Mesenteric fat pad (tissue), 1 donor: ENCODE measurements at places on chromosomes 13 and 19. TPM values are rescaled to one million over a fixed set of nuclear protein-coding genes. Genes with fewer than 3 reads are reported as not detected.
A peak's percentile ranks its signal among the peaks of the same experiment; 100 is the strongest.

DNA sequence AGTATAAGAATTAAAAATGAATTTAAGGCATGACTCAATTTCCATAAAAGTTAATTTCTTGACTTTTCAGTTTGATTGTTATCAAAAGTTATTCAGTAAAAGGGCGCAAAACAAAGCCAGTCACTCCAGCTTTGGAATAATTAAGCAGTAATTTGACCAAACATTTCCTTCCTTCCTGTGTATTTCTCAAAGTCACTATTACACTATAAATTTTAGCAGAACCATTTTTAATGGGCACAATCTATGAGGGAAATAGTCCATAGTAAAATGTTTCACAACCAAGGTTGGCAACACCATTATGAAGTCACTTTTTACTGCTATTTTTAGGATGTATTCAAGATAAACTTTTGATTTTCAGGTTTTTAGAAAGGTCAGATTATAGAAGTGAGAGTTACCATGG, 91.0 kb downstream of the DACH1 start:
- no peak for DNase-seq

IGFL1 gene
- not detected for total RNA-seq

GRCh38 chr19:12866416-12867119, 14.7 kb downstream of the DNASE2 start:
- no peak for DNase-seq

DNA sequence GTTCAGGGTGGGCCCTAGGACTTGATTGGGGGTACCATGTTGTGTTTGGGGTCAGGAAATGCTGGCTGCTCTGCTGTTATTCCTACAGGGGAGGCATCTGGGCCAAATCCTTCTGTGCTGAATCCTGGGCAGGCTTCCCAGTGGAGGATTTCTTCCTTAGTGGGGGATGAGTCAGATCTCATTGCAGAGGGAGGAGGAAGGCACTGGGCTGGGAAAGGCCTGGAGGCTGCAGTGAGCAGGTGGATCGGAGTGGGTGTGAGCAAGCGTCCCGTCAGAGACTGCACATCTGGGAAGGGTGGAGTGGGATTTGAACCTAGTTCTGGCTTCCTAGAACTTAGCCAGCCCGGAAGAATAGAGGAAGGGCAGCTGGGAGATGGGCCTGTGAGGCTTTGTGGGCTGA, 11.5 kb downstream of the CCDC124 start:
- DNase-seq: no peak

GRCh38 chr13:109381546-109382180, 404.7 kb downstream of the IRS2 start:
- DNase-seq: no peak

IFNL1 gene
- not detected for total RNA-seq

DNA sequence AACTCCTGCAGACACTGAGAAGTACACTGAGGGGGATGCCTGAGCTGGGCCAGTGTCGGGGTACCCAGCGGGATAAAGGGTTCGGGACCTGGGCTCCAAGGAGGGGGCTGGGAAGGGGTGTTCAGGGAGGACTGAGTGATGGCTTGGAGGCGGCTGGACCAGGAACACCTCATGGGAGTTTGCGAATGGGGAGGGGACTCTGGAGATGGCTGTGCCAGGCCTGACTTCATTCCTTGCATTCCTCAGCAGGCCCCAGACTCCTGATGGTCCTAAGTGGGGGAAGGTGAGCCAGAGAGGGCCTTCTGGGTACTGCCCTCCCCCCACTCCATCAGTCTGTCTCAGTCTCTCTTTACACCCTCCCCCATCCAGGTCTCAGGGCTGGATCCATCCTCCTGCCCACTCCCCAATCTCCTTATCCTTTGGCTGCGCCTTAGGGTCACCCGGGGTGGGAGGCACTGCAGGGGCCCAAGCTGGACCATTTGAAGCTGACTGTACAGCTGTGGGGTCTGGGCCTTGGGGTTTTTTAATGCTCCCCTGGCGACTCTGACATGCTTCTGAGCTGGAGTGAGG, 13.8 kb downstream of the PAK4 start:
- no peak for DNase-seq

CEACAM1 gene
- total RNA-seq: 25.6 TPM

GRCh38 chr19:6220385-6221191, 59.2 kb downstream of the MLLT1 start:
- no peak for DNase-seq

GRCh38 chr13:103326326-103326725, 260.1 kb upstream of the SLC10A2 start:
- no peak for DNase-seq

MEIS3 gene
- total RNA-seq: 15.9 TPM

CCDC122 gene
- 2.4 TPM for total RNA-seq

DNA sequence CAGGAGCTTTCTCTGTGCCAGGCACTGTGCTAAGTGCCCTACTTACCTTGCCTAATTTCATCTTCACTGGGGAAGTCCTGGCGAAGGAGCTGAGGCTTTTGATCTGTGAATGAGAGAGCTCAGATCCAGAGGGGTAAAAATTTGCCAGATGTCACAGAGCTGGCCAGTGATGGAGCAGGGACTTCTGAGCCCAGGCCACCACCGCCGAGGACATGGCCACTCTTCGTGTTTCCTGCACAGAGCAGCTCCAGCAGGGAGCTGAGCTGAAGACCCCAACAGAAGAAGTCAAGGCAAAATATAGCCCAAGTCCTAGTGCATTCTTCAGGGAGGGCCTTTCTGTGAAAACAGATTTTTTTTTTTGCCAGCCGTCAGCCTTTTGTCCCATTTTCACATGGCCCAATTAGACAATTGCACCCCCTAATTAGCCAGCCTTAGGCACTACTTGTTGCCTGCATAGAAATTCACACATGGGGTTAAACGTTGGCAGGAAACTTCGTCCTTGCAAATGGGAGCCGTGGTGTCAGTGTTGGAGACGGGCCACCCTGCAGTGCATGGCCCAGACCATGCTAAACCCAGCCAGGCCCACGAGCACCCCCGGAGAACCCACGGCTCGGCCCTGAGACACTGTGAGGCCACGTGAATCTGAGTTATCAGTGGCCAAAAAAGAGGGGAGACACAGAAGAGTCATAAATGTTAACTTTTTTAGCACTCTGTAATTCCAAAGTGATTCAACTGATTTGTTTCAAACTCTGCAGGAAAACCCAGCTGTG, 7.8 kb downstream of the ZNF536 start:
- peak; percentile 67 for DNase-seq

- DNase-seq: no peak
These were observed 20.5 kb downstream of the SLC15A1 start for GRCh38 chr13:98731925-98732324.

- no peak for DNase-seq
These were observed 8.2 kb downstream of the RAB11B start for GRCh38 chr19:8398311-8398771.

DNA sequence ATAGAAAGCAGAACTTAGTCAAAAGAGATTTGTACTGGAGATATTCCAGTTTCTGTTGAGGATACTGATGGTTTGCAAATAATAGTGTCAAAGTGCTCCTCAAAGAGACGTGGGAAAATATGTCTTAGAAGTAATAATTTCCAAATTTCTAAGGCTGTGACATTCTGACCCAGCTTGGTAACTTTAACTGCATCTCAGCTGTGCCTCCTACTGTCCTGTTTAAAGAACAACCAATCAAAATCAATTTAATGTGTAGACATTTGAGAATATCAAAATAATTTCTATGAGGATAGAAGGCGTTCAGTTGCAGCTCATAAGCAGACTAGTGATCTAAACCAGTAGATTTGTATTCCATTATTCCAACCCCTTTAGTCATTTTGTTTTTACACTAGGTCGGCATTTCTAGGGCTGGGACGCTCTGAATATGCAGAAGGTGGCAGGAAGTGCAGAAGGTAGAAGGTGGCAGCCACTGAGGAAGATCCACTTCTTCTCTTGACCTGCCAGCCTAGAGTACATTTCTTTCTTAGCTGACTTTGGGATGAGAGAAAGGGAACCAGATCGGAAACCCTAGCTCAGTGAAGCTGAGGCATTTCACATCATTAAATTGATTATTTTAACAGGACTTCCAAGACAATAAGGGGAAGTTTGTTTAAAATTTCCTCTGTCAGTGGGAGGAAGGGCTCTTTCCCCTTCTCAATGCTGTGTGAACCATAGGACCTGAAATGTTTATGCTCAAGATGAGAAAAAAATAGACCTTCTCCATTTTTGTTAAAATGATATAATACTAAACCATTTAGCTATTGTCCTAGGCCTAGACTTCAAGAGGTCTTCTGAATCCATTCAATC, 67.5 kb downstream of the COL4A1 start:
- no peak for DNase-seq

DNA sequence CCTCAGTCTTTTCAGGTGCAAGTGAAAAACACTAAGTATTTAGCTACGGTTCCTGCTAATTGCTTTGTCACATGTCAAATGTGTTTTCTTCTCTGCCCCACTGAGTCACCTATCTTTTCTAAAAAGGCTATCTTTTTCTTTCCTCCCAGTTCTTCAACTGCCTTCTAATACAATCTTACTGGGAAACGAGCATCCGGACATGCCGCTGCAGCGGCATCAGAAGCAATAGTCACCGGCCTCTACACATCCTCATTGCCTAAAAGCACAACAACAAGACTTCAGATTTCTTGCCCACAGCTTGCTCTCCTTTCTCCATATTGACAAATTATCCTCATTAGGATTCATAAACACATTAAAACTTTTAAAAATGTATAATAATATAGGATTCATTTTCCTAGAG, 1.2 kb downstream of the PCDH9 start:
- no peak for DNase-seq

CASP14 gene
- not detected for total RNA-seq

GRCh38 chr19:47582320-47582909, 9.5 kb upstream of the ZNF541 start:
- DNase-seq: no peak

- DNase-seq: no peak
These were observed 2.4 kb upstream of the ITGBL1 start for GRCh38 chr13:101449790-101450748.

TMPRSS9 gene
- total RNA-seq: not detected

DNA sequence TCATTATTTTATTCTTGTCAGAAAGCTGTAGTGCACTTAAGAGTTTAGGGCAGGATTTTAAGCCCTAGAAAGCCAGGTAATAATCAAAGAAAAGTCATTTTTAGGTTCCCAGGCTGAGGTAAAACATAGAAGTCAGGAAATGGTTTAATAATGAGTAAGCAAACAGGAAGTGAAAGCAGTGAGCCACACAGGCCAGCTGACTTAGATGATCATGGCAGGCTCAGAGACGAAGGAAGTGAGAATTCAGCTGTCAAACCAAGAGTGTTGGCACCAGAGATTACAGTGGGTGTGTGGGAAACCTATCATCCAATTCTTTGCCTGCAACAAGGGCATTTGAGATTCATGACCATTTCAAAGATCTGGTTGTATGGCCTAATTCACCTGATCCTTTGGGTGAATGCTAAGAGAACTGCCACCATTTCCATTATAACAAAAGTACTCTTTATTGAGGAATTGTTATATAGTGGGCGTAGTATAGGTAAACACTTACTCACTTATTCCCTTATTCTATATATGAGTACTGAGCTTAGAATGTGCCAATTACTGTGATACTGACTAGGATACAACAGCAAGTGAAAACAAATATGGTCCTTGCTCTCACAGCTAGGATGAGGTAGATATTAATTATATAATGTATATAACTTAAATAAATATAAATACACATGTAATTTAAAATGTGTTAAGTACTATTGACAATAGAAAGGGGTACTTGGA, 103.7 kb upstream of the EDNRB start:
- no peak for DNase-seq

GRCh38 chr19:49507803-49508494, 4.5 kb upstream of the FCGRT start:
- no peak for DNase-seq

DNA sequence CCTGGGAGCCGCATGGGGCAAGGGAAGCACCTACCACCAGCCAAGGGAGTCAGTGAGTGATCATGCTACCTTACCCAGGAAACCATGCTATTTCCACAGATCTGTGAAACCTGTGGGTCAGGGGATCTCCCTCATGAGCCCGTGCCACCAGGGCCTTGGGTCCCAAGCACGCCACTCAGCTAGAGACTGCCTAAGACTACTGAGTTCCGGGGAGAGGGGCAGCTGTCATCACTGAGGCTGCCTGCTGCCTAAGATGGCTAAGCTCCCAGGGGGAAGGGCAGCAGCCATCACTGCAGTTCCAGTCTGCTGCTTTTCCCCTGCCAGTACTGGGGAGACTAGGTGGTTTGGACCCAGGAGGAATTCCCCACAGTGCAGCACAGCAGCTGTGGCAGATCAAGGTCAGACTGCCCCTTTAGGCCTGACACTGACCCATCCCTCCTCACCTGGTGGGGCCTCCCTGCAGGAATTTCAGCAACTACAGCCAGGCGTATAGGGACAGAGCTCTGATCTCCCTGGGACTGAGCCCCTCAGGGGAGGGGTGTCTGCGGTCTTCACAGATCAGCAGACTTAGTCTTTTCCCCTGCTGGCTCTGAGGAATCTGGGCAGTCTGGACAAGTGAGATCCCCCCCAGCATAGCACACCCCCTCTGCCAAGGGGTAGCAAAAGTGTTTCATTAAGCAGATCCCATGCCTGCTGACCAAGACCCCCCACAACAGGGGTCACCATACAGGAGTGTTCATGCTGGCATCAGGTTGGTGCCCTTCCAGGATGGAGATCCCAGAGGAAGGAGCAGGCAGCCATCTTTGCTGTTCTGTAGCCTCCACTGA, 26.9 kb downstream of the VSTM2B start:
- peak; percentile 79 for DNase-seq
